Fibroblast of mammary gland (primary cell): ENCODE measurements at places on chromosomes 2 and 18.

- no peak for DNase-seq
These were observed 100.5 kb upstream of the MGAT5 start for GRCh38 chr2:134153294-134153880.

GRCh38 chr2:100699131-100699530, 120.8 kb upstream of the NPAS2 start:
- DNase-seq = no peak

DNA sequence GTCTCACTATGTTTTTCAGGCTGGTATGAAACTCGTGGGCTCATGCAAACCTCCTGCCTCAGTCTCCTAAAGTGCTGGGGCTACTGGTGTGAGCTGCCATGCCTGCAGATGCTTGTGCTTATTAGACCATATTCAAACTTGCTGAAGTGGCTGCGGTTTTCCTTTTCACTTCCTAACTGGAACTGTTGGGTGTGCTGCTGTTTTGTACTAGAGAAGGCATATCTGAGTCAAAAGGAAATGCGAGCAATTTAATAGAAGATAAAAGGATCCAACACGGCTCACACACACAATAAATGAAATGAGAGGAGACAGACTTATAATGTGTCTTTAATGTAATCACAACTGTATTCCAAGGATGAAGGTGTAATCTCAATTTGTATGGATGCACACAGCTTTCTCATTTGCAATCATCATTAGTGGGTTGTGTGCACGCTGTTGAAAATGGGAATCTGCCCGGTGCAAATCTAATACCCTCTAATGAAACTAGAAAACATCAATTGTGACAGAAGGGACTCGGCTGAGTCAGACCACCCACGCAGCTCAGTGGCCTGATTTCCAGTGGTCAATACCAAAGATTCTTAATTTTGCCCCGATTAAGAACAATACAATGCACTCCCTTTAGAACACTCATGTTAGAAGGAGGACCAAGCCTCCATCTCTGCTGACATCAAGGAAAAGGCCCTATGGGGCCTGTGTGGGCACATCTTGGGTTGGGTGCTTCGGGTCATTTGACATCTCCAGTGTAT, 532.7 kb downstream of the TDRD15 start:
- DNase-seq = no peak

GRCh38 chr2:232230560-232230959, 148.0 kb upstream of the ALPP start:
- DNase-seq = peak; percentile 23
